ENCODE measurements at places on chromosomes 1 and 21.

DNA sequence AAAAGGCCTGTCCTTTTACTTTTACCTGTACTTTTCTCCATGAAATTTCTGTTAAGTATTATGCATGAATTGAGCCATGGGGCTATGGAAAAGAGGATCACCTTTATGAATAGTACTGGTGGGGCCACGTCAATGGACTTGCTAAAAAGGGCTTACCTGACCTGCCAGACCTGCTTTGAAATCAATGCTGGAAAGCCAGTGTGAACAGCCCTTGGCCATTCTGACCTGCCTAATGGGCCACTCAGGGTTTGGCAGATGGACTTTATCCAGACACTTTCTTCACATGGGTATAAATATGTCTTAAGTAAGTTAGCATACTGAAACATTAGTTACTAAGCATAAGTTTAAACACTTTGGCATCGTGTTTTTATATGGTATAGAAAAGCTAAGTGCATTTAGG lies 8.3 kb upstream of the GUK1 start:
- no peak for DNase-seq

- no peak for DNase-seq
Observed at GRCh38 chr1:14113841-14114567, 414.0 kb downstream of the PRDM2 start.

DNA sequence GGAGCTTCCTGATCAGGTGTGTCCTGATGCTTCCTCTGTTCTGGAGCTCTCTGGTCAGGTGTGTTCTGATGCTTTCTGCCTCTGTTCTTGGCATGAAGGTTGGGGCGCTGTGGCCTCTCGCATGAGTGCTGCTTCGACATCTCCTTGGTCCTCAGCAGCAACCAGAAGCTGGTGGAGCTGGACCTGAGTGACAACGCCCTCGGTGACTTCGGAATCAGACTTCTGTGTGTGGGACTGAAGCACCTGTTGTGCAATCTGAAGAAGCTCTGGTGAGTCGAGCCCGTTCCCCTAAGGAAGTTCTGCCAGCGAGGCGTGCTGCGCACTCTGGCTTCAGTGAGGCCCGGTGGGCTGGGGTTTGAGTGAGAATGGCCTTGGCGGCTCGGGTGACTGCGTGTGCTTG lies 18.0 kb downstream of the NLRP3 start:
- DNase-seq, result no peak

DNA sequence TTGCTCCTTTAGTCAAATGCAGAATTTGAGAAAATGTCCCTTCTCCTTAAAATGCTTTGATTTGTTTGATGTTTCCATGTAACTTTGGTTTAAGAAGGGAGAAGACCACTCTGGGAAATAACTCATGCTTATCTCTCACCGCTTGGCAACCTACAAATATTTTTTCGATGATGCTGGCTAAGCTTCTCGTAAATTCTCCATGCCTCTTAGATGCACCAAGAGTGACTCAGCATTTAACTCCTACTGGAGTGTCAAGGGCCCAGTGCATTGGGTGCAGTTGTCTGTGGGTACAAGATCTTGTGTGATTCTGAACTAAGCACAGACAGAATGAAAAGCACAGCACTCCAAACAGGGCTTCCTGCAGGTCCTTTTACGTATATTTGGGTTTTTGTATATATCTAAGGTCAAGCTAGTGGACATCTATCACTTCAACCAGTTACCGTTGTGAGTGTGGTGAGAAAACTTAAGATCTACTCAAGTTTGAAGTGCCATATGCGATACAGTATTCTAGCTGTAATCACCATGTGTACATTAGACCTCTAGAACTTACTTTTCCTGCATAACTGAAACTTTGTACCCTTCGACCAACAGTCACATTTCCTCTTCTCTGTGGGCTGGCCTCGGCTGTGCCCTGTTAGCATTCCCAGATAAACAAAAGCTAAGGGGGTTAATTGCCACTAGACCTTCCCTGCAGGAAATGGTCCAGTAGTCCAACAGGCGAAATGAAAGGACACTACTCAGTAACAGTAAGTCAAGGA lies 55.8 kb downstream of the COL18A1 start:
- DNase-seq, result peak; percentile 52

DNA sequence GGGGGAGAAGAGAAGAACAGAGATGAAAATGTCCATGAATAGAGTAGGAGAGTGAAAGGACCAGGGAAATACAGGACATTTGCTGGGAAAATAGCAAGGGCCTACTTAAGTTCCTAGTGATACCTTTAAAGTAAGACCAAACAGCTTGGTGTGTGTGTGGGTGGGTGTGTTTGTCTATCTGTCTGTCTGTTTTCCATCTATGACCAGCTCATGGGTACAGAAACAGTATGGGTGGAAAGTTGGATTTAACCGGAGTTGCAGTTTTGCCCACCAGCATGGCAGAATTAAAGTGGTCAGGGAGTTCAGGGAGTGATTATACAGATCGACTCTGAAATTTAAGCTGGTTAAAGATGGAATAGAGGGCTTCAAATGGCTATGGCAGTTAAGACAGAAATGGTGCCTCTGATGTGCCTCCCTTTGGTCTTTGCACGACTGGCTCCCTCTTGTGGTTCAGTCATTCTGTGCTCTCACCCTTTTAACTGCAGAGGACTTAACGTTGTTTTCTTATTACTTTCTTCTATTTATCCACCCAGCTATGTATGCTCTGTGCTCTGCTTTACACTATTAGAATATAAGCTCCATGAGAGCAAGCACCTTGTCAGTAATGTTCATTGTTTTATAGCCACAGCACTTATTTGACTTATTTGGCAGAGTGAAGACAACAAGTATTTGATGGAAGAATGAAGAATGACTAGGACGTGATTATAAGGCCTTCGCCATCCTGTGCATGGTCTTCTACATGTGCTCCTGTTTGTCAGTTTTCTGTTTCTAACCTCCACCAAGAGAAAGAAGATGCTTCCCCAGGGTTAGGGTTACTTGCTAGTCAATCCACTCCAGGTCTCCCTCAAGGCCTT lies 72.7 kb upstream of the AK4 start:
- peak; percentile 81 for DNase-seq

DNA sequence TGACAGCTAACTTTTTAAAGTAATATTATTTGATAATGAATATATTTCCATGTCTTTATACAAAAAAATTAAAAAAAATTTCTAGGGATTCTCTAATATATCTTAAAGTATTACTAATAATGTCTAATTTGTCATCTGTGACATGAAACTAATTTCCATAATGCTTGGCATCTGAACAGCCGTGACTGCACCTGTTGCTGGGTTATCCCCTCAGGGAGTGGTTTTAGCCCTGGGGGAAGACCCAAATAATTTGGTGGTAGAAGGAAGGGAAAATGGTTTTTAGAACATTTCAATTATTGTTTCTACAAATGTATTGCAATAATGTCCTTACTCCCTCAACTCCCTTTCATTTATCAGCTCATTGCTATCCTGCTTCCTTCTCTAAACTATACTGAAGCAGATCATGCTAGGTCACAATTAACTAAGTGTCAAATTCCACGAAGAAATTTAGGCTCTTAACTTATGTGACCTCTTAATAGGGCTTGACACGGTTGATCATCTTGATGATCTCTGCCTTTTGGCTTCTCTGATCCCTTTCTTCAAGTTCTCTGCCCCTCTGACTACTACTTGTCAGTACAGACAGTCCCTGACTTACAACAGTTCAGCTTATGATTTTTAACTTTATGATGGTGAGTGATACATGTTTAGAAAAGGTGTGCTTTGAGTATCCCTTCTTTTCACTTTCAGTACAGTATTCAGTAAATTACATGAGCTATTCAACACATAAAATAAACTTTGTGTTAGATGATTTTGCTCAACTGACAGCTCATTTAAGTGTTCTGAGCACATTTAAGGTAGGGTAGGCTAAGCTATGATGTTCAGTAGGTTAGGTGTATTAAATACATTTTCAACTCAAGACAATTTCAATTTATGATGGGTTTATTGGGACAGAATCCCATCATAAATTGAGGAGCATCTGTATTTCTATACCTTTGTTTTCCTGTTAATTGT lies 26.4 kb upstream of the DPH5 start:
- no peak for DNase-seq

DNA sequence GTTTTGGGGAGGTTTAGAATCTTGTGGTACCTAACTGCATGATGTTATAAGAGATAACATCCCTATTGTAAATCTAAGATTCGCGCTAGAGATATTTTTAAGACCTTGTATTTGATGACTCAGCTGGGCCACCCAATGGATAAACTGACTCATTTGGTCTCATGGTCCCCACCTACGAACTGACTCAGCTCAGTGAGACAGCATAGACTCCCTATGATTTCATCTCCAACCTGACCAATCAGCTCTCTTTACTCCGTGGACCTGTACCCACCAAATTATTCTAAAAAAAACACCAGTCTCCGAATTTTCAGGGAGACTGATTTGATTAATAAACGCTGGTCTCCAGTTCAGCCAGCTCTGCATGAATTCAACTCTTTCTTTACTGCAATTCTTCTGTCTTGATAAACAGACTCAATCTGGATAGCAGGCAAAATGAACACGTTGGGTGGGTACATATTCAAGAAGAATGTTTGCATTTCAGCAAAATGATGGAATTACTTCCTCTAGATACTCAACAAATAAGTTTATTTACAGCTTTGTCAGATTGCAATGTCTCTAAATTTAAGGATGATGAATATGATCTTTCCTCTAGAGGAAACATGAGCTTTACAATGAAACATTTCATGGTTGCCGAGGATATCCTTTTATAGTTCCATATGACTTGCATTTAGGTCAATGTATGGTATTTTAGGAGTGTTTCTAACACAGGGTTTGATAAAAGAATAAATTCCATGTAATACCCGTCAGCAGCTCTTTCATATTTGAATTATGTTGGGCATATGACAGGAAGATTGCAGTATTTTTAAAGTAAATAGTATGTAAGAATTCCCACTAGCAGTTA lies 516.6 kb upstream of the RGS18 start:
- DNase-seq, result peak; percentile 14

DNA sequence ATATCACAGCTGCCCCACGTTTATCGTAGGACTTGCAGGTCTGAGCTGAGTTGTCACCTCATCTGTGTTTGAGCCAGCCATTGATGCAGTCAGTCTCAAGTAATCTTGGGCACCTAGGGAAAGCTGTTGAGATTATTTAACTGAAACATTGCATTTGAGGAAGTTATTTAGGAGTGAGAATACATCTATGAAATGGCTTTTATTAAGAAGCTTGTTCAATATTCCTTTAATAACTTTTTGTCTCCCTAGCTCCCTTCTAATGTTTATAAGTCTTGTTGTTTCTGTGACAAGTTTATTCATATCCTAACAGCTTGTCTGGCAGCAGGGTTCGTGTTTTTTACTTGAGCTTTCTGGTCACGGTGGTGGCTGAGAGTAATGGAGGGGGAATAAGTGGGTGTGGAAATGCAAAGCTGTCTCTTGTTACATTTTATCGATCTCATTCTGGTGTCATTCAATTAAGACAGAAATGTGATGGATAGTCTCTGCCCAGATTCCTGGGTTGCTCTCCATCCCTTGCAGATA lies 555.9 kb downstream of the USP25 start:
- no peak for DNase-seq

DNA sequence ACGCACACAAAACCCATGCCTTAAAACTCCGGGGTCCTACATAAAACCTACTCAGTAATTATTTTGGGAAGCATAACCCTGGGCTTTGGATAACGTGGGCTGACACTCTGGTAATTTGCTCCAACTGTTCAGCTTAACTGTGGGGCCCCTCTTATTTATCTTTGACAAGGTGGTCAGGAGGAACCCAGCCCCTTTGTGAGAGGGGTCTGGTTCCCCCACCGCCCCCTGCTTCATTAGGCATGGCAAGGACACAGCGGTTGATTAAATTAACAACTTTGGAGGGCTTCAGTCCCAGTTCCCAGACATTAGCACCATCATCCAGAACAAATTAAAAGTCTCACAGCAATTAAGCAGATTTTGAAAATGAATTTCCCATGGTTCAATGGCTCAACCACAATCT lies 14.7 kb downstream of the WLS start:
- DNase-seq, result no peak

DNA sequence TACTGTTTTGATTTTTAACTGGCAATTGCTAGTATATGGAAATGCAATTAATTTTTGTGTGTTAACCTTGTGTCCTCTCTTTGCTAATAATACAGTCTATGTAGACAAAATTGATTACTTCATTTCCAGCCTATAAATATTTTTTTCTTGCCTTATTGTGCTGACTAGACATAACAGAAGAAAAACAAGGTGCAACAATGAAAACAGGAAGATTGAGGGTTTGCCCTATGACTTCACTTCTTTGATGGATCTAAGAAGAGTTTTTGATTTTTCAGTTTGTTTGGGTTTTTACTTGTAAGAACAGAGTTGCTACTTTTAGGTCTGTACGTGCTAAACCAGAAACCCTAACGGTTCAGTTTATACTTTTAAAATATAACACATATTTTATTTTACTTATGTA lies 8.5 kb upstream of the CNIH4 start:
- no peak for DNase-seq

- peak; percentile 9 for DNase-seq
Observed at GRCh38 chr1:232628335-232629249, 1.3 kb downstream of the SIPA1L2 start.

- DNase-seq, result no peak
Observed at GRCh38 chr21:32558106-32558505, 27.2 kb downstream of the TCP10L start.

- DNase-seq, result peak; percentile 82
Observed at GRCh38 chr1:41954533-41954944, 35.8 kb upstream of the HIVEP3 start.

DNA sequence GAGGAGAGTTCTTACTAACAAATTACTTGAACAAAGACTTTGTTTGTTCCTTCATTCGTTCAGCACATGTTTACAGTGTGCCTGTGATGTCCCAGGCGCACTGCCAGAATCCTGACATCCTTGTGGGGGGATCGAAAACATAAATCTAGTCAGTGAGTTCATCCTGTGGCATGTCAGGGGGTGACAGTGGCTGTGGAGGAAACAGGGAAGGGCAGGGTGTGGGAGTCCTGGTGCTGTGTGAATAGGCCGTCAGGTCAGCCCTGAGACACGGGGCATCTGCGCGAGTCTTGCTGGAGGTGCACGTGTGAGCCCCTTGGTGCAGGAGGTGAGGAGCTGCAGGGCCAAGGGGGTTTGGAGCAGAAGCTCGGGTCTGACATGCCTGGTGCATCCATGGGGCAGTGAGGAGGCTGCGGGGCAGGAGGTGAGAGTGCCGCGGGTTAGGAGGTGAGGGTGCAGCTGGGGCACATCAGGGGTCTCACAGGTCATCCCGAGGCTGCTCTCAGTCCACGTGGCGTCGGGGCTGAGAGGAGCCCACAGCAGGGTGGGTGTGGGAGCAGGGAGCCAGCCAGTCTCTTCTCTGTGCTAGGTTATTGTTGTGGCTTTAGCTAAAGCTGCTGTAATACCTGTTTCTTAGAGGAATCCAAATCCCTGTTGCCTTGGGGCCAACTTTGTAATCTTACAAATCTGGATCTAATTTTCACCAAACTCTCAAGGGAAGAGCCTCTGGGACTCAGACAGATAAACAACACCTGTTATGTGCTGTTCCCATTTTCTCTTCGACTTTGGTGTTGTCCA lies 93.4 kb downstream of the PCBP3 start:
- no peak for DNase-seq

DNA sequence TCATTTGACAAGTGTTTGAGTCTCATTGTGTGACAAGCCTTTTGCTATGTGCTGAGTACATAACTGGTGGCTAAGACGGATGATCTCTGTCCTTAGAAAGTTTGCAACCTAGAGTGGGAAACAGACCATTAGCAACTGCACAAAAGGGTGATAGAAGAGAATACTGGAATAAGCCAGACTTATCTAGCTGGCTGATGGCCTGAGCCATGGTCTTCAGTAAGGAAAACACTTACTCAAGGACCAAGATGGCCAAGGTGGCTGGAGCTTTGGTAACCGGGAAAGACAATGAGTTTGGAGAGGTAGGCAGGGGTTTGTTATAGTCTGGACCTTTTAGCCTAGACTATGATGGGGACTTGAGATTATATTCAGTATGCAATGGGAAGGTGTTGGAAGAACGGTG lies 1.6 kb upstream of the TAF12 start:
- no peak for DNase-seq

GRCh38 chr1:3004285-3005205 lies 16.7 kb upstream of the ACTRT2 start:
- DNase-seq, result no peak
